ENCODE measurements at places on chromosomes 12 and 14. TPM values are rescaled to one million over a fixed set of nuclear protein-coding genes. Genes with fewer than 3 reads are reported as not detected.

Gene FAM222A
- 11.0 TPM for total RNA-seq

Gene CEBPE
- 0.20 TPM for total RNA-seq

Gene GDF3
- total RNA-seq: not detected

Gene PMCH
- total RNA-seq: not detected

DNA sequence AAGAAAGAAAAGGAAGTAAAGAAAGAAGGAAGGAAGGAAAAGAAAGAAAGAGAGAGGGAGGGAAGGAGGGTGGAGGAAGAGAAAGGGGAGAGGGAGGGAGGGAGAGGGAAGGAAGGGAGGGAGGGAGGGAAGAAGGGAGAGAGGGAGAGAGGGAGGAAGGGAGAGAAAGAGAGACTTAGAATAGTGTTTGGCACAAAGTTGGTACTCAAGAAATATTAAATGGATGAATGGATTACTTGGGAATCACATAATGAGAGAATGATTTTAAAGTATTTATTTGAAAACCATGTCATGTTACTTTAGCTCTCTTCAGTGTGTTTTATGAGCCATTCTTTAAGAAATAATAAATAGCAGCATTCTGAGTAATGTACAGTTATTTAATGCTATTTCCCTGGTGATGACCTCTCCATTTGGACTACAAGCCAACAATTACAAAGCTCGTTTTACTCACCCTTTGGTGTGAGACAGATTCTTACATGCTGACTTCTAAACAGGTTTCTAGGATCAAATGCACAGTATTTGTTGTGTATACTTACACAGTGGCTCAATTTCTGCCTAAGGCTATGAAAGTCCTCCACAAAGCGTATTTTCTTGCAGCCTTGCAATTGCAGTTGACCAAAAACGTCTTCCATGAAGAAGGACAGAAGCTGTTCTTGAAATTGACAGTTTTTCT, 861 bp downstream of the IL26 start:
- DNase-seq: no peak

DNA sequence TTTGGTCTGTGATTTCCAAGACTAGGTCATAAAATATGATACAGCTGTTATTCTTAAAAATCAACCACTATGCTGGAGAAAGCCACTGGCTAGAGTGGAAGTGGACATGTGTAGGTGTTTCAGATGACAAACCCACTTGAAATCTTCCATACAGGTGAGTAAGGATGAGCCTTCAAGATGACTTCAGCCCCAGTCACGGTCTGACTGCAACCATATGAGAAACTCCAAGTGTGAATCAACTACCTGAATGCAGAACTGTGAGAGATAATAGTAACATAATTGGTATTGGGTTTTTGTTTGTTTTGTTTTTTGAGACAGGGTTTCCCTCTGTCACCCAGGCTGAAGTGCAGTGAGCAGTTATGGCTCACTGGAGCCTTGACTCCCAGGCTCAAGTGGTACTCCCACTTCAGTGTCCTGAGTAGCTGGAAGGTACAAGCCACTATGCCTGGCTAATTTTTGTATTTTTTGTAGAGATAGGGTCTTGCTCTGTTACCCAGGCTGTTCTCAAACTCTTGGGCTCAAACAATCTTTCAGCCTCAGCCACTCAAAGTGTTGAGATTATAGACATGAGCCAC, 273.3 kb upstream of the LRIG3 start:
- DNase-seq: no peak

DNA sequence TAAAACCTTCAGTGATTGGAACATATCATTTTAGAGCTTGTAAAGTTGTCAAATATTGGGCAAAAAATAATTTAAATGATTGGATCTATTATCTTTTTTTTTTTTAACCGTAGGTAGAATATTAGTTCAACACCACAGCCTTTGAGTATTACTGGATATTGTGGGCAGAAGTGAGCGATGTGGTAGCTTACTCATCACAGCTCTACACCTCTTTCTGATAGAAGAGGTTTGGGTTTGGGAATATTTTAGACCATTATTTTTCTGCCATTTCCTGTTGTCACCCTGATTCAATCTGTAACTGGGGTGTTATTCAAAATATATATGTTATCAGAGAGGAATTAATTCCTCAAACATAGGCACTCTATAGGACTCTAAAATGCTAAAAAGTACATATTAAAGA, 34.8 kb upstream of the SLC38A2 start:
- no peak for DNase-seq

GRCh38 chr14:90409209-90409730, 12.4 kb downstream of the CALM1 start:
- peak; percentile 47 for DNase-seq

DNA sequence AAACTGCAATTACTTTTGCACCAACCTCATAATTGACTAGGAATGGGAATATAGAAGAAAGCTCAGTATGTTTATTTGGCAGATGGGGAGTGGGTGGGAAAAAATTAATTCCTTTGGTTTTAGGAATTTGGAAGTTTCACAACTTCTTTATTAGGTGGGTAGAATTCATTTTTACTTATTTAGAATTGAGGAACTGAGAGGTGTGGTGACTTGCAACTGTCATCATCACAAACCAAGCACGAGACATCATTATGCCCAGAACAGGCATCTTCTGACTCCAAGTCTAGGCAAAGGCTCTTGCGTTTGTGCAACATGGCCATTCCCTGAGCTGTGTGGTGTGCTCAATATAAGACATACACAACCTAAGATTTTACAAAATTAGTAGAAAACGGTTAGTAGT, 380.0 kb downstream of the ATP23 start:
- DNase-seq: no peak

GRCh38 chr14:97280526-97280925, 483.3 kb downstream of the VRK1 start:
- no peak for DNase-seq

- DNase-seq: no peak
Measured at GRCh38 chr12:48005001-48005749, 899 bp upstream of the COL2A1 start.

DNA sequence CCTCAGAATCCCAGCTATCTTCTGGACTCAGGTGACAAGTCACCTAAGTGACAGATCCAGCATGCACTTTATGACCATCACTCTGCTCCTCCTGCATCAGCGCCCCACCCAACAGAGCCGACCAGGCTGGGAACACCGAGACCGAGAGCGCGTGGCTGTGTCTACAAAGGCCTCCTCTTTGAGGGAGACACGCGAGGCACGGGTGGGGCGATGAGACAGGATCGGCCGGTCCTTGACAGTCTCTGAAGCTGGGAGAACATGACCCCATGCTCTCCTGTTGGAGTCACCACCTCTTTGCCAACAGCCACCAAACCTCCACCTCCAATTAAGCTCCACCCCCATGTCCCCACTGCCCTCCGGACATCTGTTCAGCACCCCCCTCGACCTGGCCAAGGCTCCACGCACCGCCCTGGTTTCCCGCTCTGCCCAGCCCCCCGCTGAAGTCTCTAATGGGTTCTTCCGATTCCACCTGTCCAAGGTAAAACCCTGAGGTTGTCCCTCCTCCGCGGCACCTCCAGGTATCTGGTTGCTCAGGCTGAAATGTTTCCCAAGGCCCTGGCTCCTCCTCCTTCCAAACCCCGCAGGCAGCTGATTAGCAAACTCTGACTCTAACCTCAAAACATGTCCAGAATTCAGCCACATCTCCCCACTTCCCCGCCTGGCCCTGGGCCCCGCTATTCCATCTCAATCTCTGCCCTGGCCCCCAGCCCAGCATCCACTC, 31.5 kb downstream of the HSP90AA1 start:
- no peak for DNase-seq

DNA sequence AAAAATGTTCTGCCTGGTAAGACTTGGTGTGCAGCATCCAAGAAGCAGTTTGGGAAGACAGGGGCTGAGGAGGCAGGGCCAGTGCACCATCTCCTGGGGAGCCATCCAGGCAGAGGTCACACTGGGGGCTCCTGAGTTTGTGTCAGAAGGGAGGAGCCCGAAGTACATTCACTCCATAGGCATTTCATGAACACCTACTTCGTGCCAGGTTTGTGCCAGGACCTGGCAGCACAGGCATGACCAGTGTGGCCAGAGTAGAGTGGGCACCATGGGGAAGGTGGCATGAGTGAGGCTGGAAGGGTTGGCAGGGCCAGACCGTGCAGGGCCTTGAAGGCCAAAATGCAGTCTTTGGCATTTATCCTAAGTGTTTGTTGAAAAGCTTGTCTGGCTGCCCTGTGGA, 86.5 kb upstream of the RIN3 start:
- DNase-seq: no peak

GRCh38 chr12:108468196-108468968, 46.7 kb upstream of the FICD start:
- peak; percentile 12 for DNase-seq
